T-helper 17 cell (primary cell): ENCODE measurements at places on chromosomes 4 and X. TPM values are rescaled to one million over a fixed set of nuclear protein-coding genes. Genes with fewer than 3 reads are reported as not detected.

- no peak for DNase-seq
Measured at GRCh38 chrX:72169008-72169728, 12.4 kb upstream of the PIN4 start.

DNA sequence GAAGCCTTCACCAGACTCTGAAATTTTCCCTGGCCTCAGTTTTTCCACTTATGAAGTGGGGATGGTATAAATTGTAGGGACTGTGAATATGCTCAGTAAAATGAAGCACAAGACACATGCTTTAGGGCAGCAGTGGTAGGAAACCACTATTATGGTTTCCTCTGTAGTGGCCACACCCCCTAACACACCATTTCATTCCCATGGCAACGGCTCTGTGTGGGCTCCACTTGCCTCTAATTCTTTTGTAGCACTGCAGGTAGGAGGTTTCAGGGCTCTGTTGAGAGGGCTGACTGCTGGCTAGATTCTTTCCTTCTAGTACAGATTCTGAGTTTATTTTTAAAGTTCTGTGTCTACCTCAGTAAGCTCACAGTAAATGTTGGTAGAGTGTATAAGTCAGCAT, 3.5 kb upstream of the VMA21 start:
- peak; percentile 44 for DNase-seq

DNA sequence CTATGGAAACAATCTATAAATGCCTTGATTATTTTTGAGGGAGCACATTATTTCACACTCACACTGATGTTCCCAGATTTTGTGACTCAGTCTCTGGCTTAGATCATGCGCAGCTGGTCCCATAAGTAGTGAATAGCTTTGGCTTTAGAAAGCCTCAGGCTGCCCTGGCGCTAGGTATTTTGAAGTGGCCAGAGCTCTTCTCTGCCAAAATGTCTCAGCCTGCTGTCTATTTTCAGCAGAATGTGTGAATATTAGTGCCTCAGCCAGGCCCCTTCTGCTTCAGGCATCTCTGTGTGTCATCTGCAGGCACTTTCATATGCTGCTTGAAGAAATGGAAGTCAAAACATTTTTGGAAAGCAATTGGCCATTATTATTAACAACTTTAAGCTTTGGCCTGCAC, 931.0 kb upstream of the INTU start:
- DNase-seq, result no peak

DNA sequence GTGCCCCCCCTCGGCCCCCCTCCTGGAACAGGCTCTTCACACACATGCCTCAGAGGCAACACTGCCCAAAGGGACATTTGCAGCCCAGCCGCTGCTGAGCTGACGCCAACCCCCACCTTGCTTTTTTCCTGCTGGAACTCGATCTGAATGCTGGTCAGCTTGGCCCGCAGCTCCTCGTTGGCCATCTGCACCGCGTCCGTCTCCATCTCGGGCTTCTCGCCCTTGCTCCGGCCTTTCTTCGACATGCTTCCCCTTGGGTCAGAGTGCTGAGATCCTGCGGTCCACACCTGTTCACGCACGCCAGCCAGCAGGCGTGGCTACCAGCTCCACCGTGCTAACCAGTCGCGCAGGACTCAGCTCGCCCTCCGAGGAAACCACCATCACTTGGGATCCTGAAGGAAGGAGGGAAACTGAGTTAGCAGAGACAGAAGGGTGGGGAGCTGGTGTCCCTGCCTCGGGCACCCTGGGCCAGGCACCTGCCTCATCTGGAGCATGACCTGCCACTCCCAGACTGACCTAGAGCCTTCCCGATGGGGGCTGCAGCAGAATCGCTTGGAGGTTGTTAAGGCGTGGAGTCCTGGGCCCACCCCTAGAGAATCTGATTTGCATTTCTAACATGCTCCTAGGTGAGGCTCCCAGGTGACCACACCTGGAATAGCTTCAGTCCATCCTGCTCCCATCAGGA, 87.6 kb downstream of the JAKMIP1 start:
- DNase-seq, result no peak

- no peak for DNase-seq
Measured at GRCh38 chr4:11685481-11685880, 256.8 kb upstream of the HS3ST1 start.

DNA sequence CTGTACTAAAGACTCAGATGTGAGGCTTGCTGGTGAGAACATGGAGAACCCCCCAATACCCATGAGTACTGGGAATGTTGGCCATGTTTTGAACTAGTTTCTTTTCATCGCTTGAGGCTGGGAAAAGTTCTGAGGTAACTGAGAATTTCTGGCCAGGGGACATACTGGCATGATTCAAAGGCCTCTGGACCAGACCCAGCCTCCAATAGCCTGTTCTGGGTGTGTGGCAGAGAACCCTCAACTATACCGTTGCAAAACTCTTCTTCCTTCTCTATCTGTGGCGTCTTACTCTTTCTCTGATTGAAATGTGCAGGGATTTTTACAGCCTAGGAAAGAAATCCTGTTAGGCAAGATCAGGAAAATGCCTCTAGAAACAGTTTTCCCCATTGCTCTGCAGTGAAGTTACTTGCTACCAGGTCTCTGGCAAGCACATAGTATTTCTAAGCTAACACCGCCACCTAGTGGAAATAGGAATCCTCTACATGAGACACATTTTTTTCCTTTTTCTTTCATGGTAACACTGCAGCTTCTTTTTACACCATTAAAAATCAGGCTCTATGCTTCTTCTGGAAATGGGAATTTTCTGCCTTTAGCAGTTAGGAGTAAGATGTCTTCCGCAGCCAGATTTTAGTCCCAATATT, 170.7 kb upstream of the ZCCHC13 start:
- DNase-seq, result peak; percentile 4

GRCh38 chr4:116438417-116438816, 647.0 kb downstream of the TRAM1L1 start:
- DNase-seq, result no peak

DNA sequence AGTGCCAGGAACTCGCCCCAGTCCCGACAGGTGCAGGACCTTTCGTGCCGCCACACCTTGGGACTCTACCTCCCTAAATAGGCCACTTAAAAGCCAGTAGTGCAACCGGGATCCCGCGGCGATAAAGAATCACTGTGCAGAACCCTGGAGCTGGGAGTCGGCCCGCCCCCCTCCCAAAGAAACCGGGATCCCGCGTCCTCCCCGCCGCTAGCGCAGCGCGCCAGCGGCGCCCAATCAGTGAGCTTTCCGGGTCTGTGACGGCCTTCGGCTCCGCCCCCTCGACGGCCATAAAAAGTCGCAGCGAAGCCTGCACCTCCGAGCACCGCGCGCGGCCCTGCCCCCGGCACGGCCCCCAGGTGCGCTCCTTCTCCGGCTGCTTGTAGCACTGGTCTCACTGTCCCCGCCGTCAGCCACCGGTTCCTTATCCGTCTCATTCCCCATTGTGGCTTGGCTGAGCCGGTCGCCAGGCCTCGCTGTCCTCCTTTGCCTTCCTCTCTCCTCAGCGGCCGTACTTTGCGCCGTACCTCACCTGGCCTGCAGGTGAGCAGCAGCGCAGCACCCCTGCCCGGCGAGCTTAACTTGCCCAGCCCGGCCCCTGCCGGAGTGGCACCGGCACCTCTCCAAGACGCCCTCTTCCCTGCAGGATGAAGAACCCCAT, at the start of gene LRAT:
TSS of gene LRAT (plus strand) at position 318 of the 658 bp plus-strand sequence. CDS start at position 645, 327 bp downstream.
- no peak for DNase-seq

GRCh38 chr4:7425124-7425523, 9.6 kb downstream of the PSAPL1 start:
- DNase-seq, result no peak

Gene ZAR1
- total RNA-seq, result not detected

Gene SASH3
- 116 TPM for total RNA-seq
